ENCODE measurements at places on chromosomes 7 and 10.

GRCh38 chr10:106313041-106313440 is 851.5 kb downstream of the SORCS1 start:
- no peak for DNase-seq

GRCh38 chr7:83704564-83704963 is 55.6 kb upstream of the SEMA3E start:
- DNase-seq: no peak

DNA sequence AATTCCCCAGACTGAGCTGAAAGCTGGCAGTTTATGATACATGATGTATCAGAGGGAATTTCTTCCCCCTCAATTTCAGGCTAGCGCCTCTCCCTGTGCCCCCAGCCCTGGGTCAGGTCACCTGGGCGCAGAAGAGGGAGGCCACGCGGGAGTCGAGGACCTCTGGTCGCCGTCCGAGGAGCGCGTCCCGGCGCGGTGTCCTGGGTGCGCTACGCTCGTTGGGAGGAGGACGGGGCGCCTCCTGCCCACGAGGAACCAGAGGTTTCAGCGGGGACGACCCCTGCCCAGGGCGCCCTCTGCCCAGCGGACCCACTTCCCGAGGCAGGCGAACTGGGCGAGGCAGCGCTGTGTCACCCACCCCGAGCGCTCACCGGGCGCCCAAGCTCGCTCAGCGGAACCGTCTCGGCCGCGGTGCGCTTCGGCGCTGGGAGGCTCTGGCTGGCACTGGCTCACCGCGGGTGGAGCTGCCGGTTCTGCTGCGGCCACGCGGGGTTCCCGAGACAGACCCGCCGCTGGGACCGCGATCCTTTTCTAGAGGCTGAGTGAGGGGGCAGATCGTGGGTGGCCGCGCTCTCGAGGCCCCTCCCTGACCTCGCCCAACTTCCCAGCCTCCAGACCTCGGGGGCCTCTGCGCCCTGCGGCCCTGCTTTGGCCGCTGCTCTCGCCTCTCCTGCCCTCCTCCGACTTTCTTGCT is at the start of gene FAM237B:
Gene FAM237B, minus strand, starts transcription at position 504 of the 694 bp plus-strand sequence. CDS start 1,556 bp downstream, outside the sequence.
- no peak for DNase-seq

DNA sequence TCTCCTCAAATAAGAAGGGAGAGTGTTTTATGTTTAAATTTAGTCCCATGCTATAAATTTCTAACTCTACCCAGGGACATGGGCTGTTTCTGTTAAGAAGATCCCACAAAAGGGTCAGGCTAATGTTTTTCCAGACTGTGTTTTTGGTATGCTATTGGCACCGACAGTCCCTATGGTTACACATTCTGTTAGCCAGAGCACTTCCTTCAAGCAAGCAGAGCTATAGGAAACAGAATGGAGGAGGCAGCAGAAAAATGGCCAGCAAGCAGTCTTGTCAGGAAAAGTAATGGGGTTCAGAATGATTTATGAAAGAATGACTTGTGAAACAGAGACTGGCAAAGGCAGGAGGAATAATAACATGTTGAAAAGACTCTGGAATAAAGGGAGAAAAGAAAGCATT is 44.8 kb upstream of the PHYHIPL start:
- DNase-seq: no peak

Data from activated CD8-positive, alpha-beta memory T cell treated with anti-CD3 and anti-CD28 coated beads, Interleukin-2, amount 10 ng/mL, durations not matched to agents 7 days and 5 days (primary cell).